ENCODE measurements at places on chromosomes 16 and 17.

- no peak for DNase-seq
These were observed 135.7 kb downstream of the PRKCA start for GRCh38 chr17:66438101-66438500.

GRCh38 chr16:28184625-28185024 lies 27.1 kb downstream of the XPO6 start:
- no peak for DNase-seq

DNA sequence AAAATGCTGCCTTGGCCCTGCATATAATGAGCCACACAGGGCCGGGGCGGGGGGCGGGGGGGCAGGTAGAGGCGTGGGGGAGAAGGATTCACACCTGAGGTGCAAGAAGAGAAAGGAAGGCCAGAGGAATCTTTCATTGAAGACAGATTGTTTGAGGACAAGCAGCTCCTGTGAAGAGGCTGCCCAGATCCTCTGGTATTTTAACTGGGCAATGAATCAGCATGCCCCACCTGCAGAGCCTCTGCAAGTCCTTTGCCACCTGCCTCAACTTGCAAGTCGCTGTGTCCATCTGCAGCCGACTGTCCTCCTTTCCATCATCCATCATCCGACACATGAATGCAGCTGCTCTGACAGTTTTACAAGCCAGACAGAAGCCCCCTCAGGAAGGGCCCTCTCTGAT lies 1.2 kb upstream of the SOST start:
- DNase-seq, result no peak

DNA sequence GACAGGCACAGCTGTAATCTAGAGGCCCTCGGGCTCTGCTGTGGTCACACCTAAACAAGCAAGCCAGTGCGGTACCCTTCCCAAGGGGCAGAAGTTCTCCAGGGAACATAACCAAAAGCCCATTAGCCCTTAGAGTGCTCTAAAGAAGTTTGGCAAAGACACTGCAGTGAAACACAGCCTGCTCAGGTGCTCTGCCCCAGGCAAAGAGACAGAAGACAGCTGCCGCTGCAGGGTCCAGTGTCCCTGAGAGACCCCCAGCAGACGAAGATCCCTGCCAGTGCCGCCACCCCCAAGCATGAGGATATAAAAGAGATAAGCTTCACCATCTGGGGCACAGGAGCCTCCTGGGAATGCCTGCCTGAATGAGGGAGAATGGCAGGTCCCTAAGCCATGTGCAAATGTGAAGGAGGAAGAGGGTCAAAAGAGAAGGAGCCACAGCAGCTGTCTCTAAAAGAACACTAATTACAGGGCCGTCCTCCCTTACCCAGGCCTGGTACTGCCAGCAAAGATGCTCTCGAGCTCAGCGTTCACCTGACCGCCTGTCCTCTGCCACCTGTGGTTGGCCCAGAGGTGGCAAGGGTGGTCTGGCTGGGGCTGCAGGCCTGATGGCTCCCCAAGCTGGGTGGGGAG lies 29.7 kb downstream of the CUEDC1 start:
- DNase-seq, result no peak

All from T-helper 2 cell (primary cell).